ENCODE measurements at places on chromosomes 6 and 20.
A peak's percentile ranks its signal among the peaks of the same experiment; 100 is the strongest.

- DNase-seq: no peak
Observed at GRCh38 chr6:128280066-128280465, 240.3 kb downstream of the PTPRK start.

DNA sequence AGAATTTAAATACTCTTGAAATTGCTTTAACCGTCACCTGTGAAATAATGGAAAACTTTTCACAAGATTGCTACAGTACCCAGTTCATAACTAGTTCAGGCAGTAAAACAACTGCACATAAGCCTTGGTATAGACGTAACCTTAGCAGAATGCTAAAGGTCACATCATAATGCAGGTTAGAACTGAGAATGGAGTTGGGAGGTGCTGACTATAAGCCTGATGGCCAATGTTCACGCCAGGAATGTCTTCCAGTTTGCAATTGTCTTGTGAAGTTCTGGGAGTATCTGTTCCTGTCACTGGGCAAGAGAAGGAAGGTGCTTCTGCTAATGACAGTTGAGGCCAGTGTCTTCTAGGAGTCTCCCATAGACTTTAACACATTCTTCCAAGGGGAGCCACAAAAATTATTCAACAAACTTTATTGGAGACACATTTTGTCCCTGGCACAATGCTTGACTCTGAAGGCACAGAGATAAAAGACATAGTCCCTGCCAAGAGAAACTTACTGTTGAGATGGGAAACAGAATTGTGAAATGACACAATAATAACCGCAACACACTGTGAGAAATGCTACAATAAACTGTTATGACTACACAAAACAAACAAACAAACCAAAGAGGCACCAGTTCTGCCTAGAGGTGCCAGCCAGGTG lies 24.6 kb upstream of the CEP162 start:
- DNase-seq: no peak

GRCh38 chr6:161494566-161494965 lies 220.7 kb upstream of the AGPAT4 start:
- no peak for DNase-seq

GRCh38 chr6:163564534-163564933 lies 150.0 kb downstream of the QKI start:
- DNase-seq: no peak

DNA sequence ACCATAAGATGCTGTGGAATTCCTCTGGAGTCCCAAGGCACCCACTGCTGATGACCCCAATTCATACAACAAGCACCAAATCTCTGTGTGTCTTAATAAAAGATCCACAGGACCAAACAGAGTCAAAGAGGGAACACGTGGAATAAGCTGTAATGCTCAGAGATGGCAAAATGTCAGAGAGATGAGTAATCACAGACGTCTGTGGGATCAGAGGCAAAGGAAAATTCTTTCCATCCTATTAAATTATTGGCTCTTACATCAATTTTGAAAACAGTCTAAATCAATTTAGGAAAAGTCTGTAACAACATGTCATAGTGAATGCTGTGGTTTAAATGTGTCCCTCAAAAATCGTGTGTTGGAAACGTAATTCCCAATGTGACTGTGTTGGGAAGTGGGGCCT lies 17.5 kb upstream of the SAMD3 start:
- DNase-seq: no peak

GRCh38 chr6:78615430-78615904 lies 251.9 kb upstream of the IRAK1BP1 start:
- no peak for DNase-seq

DNA sequence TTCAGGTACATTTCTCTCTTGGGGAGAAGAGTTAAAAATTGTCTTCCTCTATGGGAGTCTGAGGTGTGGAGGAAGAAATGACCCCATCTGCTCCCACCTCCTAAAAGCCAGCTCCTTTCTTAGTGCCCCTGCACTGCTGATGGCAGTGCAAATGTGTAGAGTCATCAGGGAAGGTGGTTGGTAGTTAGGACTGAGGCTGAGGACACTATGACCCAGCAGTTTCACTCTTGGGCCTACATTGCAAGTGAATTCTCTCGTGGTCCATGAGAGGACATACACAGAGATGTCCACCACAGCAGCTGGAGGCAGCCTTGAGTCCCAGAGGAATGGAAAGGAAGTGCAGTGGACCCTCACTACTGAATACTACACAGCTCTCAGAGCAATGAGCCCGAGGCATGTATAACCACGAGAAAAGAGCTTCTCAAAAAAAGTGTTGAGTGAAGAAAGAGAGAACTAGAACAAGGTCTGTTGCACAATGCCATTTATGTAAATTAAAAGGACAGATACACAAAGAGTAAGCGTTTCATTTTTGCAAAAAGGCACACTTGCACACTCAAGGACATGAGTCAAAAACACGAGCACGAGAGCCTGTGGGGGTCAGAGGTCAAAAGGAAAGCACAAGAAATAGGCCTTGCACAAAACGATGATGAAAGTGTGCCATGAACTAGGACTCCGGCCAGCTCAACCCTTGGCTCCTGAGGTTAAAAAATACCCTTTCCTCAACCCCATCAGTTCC lies 308.2 kb upstream of the PRND start:
- DNase-seq: no peak

DNA sequence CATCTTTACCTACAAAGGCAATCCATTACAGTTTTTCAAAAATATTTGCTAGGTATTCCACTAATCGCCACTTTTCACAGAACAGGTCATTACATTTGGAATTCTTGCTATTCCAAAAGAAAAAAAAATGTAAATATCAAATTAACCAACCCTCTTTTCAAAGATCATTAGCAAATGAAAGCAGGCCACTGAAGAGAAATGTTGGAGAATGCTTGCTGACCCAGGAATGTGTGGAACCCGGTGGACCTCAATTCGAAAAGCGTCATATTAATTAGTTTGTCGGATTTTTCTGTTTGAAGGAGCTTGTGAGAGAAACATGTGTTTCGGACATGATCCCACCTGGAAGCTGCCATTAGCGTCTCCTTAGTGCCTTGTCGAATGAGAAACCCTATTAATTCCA lies 27.9 kb upstream of the SERPINB9 start:
- DNase-seq: no peak

DNA sequence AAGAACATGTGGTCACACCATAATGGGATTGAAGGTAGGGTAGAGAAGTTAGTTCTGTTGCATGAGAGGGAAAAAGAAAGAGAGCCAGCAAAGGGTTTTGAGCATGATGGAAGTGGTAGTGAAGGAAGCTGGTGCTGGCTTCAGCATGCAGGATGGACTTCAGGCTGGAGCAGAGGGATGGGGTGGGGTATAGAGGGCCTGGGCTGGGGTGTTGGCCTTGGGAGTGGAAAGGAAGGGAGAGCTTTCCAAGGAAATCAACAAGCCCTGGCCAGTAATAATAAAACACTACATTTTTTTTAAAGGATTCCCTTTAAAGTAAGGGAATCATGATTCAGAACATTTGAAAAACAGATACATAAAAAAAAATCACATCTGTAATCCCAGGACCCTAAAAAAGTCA lies 61.2 kb downstream of the LAMA4 start:
- DNase-seq: peak; percentile 42

GRCh38 chr6:40798069-40798770 lies 211.1 kb upstream of the LRFN2 start:
- DNase-seq: no peak

DNA sequence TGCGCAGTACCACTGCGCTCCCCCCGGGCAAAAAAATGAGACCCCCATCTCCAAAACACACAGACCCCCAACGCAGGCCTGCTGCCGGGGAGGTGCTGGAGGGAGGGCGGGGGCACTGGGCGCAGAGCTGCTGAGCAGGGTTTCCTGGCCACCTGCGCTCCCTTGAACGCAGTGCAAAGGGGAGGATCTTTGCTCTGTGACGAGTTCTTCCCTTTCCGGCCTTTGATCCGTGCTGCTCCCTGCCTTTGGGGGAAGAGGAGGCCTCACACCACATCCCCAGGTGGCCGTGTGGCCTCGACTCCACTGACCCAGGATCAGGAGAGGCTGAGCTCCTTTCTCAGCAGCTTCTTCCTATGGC lies 8.9 kb upstream of the COL20A1 start:
- DNase-seq: no peak

DNA sequence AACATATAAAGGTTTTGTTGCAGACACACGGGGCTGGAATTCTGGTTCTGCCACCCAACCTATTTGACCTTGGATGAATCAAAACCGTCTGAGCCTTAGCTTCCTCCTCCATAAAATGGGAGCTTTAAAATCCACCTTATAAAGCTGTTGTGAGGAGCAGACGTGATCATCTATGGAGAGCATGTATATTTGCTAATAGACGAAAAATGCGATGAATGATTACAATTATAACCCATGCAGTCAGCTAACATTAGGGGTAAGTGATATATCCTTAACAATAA lies 586 bp upstream of the NUP153 start:
- no peak for DNase-seq

DNA sequence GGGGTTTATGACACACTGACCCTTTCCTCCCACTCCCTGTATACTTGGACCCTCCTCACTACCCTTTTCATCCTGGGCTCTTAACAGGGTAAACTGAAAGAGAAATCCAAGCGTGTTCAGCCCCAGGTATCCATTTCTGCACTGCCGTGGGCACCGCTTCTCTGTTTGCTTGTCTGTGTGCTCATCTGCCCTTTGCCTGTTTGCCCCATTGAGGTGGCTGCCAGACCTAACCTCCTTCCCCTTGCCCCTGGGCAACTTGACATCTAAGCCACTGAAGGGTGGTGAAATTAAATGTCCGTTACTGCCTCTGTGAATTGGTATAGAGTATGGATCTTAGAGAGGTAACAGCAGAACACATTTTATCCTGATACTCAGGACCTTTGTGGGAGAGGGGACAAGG lies 38.7 kb downstream of the ACSS2 start:
- no peak for DNase-seq

- DNase-seq: no peak
Observed at GRCh38 chr20:38007526-38007925, 25.7 kb downstream of the TTI1 start.

GRCh38 chr6:22804620-22805261 lies 235.4 kb downstream of the HDGFL1 start:
- no peak for DNase-seq

GRCh38 chr6:14732226-14732843 lies 513.5 kb upstream of the JARID2 start:
- DNase-seq: no peak

- no peak for DNase-seq
Observed at GRCh38 chr6:71011871-71012371, 55.1 kb upstream of the B3GAT2 start.

DNA sequence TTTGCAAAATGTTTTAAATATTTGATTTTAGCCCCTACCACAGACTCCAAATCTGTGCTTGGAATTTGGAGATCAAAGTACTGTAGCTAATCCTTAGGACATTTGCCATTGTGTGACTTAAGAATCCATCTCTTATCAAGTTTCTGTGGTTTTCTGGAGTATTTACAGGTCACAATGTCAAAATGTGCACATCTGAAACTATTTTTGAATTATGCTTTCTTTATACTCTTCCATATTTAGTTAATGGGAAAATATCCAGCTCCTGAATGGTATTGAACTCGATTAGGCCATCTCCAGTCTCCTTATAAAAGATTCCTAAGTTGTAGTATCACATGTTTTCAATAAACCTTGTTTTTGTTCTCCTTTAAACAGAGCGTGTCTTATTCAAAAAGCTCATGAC lies 162.5 kb downstream of the KHDC1L start:
- DNase-seq: no peak

DNA sequence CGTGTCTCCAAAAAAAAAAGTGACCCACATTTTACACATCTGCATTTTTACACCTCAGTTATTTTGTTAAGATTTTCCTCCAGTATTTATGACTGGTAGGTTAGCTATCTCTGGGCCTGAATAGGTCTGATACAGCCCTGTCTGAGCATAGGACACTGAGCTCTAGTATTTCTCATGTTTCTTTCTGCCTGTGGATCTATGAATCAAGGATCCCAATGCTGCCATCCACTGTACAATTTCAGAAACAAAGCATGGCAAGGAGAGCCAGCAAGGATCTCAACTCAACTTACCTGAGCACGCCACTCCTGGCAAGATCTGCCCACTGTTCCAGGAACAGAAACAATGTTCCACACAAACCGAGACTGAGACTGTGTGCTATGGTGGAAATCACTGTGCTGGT lies 36.4 kb upstream of the ENPP5 start:
- no peak for DNase-seq

DNA sequence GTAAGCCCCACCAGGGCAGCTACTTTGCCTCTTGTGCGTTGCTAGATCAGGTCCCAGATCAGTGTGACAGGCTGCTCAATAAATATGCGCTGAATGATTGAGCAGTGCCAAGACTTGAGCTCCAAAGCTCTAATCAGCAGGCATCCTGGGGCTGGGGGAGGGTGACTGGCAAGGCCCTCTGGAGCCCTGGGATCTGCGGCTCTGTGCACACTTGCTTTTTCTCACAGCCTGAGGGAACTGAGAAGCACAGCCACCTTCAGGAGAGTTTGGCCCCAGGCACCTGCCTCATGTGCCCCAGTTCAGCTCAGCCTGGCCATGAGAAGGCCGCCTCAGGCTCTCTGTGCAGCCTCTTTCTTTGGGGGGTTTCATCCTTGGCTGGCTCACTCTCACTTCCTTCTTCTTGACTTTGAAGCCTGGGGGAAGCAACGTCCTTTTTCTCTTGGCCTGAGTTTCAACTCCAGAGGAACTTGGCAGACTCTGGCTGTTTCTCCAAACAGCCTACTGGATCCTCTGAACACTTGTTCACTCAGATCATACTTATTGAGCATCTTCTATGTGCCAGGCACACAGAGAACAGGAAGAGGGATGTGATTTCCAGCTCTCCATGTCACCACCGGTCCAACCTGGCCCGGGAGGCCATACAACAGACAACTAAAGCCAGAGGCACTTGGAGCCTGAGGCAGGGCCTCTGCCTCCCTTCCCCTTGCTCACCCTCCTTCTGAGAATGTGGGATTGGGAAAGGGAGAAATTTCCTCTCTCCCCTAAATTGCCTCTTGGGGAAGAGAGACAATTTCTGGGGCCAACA lies 114.0 kb downstream of the VEGFA start:
- peak; percentile 58 for DNase-seq

DNA sequence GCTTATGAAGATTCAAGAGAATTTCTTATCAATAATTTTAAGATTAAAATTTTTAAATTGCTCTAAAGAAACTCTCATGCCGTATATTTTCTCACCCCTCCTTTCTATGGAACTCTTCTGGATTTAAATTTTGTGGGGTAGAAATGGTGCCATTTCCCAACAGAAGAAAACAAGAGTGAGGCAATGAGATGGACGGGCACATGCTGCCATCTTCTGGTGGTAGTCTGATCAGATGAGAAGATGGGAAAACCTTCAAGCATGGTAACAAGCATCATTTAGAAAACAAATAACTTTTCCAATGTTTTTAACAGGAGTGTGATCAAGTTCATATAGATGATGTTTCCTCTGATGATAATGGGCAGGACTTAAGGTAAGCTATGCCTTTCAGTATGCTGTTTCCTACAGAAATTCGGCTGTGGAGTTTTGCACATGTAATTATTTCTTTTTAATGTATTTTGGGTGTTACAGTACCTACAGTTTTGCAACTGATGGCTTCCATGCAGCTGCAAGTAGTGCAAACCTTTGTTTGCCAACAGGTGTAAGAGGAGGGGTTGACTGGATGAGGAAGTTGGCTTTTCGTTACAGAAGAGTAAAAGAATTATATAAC lies 271.4 kb downstream of the EYA4 start:
- DNase-seq: peak; percentile 56

- no peak for DNase-seq
Observed at GRCh38 chr6:112321941-112322424, 25.1 kb upstream of the RFPL4B start.
